ENCODE measurements at places on chromosomes 5 and 9.

GRCh38 chr9:129626625-129627284 lies 792 bp downstream of the NTMT1 start:
- no peak for DNase-seq

GRCh38 chr9:13952906-13953305 lies 361.0 kb downstream of the NFIB start:
- DNase-seq = no peak

- no peak for DNase-seq
Observed at GRCh38 chr9:114364134-114365041, 23.4 kb downstream of the AKNA start.

DNA sequence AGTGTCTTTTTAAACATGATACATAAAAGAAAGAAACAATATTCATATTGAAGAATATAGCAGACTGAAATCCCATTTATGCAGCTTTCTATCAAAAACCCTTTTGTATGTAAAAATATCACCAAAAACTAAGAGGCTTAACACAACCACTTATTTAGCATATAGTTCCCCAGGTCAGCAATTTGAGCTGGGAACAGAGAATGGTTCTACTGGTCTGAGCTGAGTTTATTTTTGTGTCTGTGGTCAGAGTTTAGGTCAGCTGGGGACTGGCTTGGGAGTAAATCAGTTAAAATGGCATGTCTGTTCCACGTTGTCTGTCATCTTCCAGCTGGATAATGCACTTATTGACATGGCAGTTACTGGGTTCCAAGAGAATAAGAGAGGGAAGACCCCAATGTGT lies 165.0 kb downstream of the TMEM232 start:
- no peak for DNase-seq

DNA sequence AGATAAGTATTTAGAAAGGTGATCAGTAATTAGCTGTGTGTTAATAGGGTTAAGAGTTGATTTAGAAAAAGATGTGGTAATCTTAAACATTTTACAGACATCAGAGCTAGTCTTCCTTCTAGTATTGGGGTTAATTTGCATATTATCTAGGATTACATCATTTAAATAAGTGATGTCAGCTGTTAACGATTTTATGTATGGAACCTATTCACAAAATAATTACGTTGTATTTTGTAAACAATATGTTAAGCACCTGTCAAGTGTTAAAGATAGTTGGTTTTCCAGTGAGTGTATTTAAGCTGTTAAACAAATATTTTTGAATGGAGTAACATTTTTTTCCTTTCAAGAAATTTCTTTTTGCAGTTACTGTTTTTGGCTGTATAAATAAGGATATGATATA lies 2.2 kb downstream of the DCP2 start:
- no peak for DNase-seq

- DNase-seq = no peak
Observed at GRCh38 chr9:11749396-11749795, 943.8 kb upstream of the TYRP1 start.

DNA sequence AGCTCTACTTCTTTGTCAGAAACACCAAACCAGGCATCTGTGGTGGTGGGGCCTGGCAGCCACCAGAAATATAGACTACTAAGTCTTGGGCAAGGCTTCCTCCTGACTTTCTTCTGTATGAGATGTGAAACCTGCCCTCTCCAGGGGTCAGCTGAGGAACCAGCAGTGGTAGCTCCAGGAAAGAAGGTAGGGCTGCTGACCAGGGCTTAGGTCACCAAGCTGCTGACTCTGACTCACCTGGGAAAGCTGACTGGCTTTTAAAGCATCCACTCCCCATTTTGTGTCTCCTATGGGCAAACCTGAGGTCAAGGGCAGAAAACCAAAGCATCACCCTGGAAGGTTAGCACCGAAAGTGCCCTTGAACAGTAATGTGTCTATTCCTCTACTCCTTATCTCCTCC lies 10.4 kb upstream of the SH3TC2 start:
- DNase-seq = no peak

GRCh38 chr5:95809414-95809960 lies 13.0 kb downstream of the GLRX start:
- DNase-seq = no peak

GRCh38 chr5:154923441-154924430 lies 14.3 kb downstream of the GEMIN5 start:
- DNase-seq = no peak

DNA sequence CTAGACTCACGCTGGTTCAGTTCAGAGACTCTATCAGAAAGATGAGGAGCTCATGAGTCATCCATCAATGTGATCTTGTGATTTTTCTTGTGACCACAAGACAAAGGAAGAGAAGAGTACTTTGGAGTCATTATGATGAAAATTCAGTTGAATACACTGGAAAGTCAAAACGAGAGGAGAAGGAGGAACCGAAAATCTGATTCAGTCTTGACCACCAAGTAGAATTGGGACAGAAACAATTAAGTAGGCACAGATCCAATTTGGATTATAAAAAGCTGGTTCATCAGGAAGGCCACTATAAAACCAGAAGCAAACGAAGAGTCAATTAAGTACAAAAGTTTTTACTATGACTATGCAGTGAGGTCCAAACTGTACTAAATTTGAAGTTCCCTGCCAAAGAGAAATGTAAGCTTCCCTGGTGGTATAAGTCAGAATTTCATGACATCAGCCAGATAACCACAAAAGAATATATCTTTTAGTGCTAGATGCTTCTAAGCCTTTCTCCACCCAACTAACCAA lies 90.9 kb downstream of the THBS4 start:
- DNase-seq = no peak

GRCh38 chr5:134122530-134122929 lies 8.0 kb downstream of the TCF7 start:
- DNase-seq = no peak

DNA sequence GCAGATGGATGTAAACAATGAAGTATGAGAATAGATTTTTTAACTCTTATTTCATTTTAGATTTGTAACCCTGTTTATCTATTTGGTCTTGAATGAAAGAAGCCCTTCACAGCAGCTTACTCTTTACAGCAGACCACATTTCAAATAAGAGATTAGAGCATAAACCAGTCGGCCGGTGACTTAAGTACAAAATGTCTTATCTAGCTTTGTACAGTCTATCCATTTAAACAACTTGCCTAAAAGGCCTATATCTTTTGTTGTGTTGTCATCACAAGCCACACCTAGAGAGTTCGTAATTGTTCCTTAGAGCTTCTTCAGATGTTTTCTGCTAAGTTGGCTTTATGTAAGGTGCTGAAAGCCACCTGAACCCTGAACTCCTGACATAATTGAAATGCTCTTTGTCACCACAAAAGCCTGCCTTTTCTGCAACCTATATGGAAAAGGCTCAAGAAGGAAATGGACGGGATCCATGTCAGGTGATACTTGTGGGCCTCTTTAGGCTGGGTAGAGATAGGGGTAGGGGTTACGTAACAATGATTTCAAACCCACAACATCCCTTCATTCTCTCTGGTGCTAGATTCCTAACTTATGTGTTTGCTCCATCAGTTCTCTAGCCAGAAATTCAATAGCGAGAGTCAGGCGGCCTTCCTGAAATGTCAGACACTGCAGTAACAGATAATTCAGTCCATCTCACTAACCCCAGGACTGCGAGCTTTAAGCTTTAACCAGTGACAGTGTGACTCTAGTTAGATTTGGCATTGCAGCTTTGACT lies 162.5 kb downstream of the CD180 start:
- DNase-seq = peak; percentile 65

GRCh38 chr5:643811-644271 lies 31.7 kb downstream of the CEP72 start:
- no peak for DNase-seq

DNA sequence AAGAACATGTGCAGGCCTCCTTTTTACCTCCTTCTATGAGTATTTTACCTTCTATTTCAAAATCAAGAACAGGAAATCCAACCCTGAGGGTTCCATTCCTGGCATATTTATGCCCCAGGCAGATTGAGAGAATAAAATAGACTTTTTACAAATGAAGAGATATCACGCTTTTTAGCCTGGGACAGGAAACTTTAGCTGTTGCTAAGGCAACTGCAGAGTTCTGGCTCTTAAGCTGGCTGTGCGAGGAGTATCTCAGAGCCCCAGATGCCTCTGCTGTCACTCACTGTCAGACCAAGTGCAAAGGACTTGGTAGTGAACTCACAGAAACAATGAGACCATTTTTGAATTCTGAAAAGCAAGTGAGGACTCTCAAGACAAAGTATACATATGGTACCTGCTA lies 69.5 kb upstream of the HSPB3 start:
- no peak for DNase-seq

DNA sequence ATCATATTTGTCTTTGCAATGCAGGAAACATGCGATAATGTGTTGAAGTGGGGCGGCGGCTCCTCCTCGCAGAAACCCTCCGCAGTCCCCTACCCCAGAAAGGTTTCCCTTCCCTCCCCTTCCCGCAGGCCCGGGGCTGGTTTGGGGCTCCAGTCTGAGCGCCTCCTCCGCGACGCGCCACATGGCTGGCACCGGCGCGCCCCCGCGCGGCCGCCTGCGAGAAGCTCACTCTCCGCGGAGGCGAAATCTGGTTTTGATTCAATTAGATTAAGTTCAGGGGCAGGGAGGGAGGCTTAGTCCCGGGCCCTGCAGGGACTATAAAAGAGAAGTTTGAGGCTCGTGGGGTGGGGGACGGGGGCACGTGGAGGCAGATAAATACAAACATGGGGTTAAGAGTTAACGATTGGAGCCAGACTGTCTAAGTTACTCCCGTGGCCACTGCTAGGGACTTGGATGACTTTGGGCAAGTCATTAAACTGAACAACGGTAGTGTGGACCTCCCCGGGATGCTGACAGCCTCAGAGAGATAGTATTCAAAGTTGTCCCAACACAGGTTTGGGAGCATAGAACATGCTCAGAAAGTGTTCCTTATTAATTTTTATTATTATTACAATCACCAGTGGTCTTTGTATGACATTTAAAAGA lies 69.4 kb downstream of the MSX2 start:
- DNase-seq = peak; percentile 81

- no peak for DNase-seq
Observed at GRCh38 chr9:18805386-18805785, 227.6 kb downstream of the SAXO1 start.

GRCh38 chr9:88090151-88090581 lies 48.1 kb downstream of the SPATA31C2 start:
- DNase-seq = peak; percentile 66

- DNase-seq = no peak
Observed at GRCh38 chr5:77492653-77493000, 511 bp upstream of the WDR41 start.

- no peak for DNase-seq
Observed at GRCh38 chr5:167708449-167708848, 583.0 kb upstream of the WWC1 start.

DNA sequence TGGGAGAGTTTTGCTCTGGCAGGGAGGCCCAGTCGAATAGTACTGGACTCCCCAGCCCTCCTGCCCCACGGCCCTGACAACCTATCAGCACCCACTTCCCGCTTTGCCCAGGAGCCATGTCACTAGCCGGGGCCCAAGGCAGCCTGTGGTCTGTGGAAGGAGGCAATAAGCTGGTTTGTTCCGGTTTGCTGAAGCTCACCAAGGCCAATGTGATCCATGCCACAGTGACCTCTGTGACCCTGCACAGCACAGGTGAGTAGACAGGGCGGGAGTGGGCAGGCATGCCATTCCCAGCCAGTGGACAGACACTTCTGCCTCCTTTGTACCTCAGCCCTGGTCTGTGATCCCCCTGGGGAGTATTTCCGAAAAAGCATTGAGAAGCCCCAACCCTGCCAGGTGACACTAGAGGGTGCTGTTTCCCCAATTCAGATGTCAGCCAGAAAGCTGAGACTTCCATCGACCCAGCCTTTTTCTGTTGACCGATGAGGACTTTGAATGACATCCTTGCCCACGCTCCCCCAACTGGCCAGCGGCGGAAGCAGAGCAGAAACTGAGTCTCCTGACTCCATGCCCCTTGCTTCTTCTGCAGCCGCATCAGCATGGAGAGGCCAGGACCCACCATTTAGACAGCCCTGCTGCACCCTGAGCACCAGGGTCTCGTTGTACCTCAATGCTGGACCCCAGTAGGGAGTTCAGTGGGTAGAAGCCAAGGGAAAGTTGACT lies 9.6 kb downstream of the PCYOX1L start:
- peak; percentile 87 for DNase-seq

- no peak for DNase-seq
Observed at GRCh38 chr5:10583663-10584572, 20.0 kb downstream of the ANKRD33B start.

DNA sequence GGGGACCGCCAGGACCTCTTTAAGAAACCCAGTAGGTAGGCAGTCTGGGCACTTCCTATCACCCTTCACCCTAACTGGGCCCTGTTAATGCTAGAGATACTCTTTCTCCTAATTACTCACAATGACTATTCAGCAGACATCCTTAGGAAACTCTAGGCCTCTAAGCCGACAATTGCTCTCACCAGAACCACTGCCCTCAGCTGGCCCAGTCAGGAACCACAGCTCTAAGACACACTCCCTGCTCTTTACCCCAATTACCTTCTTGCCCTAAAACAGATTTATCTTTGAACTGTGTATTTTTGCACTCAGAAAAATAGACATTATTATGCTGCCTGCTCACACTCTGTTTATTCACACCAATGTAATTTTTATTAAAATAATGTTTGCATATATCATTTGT lies 432.6 kb upstream of the SLC30A5 start:
- peak; percentile 24 for DNase-seq

GRCh38 chr9:127176631-127177030 lies 54.2 kb upstream of the ANGPTL2 start:
- DNase-seq = peak; percentile 22

- no peak for DNase-seq
Observed at GRCh38 chr5:168409591-168410458, 76.4 kb upstream of the RARS1 start.

DNA sequence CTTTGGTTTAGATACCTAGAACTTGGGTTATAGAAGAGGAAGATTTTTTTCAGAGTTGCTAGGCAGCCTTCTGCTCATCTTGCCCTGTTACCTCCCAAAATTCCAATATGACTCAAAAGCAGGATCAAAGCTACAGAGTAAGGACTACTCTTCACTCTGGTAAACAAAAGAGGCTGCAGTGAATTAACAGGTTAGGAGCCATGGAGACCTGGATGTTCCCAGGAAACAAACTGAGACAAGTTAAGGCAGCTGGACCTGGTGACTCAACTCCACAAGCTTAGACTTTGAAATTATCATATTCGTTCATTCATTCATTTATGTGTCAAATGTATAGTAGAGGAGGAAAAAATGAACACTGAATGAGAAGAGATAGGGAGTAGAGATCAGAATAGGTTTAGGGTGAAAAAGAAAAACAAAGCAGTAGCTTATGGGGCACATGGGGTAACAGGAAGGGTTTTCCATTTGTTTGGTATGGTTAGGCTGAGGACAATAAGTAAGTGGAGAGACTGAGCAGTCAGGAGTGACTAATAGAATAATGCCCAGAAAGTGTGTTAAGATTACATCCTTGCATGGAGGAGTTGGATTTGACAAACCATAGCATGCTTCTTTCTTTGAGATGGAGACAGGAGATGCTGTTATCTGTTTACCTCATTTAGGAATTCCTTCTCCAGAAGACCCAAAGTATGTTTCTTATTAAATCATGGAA lies 464.0 kb upstream of the ZNF608 start:
- DNase-seq = no peak

DNA sequence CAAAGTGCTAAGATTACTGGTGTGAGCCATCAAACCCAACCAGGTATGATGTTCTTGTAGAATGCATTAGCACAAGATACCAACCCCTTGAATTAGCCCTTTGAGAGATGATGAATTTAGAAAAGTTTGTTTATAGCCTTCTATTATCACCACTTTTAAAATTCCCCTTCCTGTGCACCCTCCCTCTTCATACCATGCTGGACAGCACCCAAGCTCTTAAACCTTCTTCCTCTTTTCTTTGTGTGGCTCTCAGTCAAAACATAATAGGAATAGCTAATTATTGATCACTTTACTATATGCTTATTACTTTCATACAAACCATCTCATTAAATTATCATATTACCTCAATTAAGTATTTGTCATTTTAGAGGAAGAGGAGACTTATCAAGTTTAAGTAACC lies 87.6 kb upstream of the TMED7 start:
- DNase-seq = no peak

Measured in Caco-2 (cell line).